ENCODE measurements at places on chromosomes 2 and 18. TPM values are rescaled to one million over a fixed set of nuclear protein-coding genes. Genes with fewer than 3 reads are reported as not detected.

GRCh38 chr2:63993871-63994270 is 25.4 kb downstream of the VPS54 start:
- DNase-seq, result no peak

GRCh38 chr2:220374282-220374681 is 746.9 kb downstream of the SLC4A3 start:
- no peak for DNase-seq

DNA sequence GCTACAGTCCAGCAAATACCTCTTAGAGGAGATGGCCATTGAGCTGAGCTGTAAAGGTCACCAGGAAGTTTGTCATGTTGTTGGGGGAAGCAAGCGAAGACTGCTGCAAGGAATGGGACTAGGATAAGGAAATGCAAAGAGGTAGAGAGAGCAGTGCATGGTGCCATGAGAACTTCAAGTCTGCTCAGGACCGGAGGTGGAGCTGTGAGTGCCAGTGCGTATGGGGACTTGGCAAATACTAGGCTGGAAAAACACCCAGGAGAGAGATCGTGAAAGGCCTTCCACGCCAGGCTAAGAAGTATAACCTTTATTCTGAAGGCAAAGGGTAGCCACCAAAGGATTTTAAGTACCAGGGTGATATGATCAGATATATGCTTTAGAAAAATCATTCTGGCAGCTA is 71.3 kb downstream of the MEIS1 start:
- DNase-seq, result no peak

- DNase-seq, result peak; percentile 92
These were observed 140.0 kb downstream of the MEIS1 start for GRCh38 chr2:66574701-66575624.

CD226 gene
- total RNA-seq, result 1.2 TPM

GRCh38 chr2:80078290-80079036 is 226.1 kb downstream of the LRRTM1 start:
- DNase-seq, result no peak

GRCh38 chr2:208366215-208367127 is 40.1 kb upstream of the PTH2R start:
- DNase-seq, result no peak

ZBTB14 gene
- 16.1 TPM for total RNA-seq

DNA sequence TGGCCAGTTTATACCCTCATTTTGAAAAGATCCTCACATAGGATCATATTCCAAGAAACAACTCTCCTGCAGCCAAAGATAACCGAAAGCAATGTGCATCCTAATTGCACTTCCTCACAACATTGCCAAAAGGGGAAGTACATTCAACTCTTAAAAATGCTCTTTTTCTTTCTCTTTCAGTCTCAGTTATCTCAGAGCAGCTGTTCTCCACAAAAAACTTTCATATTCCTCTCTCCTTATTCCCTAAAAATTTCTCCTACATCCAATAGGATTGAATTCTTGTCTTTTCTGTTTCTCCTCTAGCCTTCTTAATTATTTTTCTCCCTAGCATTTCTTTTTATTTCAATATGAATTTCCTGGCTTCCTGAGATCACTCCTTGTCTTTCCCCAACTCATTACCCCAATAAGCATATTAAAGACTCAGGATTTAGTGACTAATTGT is 7.4 kb upstream of the VRK2 start:
- DNase-seq, result no peak

DNA sequence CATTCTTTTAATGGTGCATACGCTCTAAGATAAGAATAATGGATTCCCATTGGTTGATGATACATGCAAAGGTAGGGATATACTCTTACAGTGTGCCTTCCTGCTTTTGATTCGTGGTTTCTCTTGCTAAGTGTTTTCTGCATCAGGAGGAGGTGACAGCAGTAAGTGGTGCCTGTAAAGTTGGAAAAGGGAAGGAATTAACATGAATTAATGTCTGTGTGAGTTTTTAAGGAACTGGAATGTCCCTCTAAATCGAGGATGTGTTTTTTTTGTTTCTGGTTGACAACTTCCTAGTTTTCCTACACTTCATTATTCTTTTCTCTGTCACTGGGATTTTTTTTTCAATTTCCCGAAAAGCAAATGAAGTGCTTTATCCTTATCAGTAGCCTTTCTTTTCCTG is 54.4 kb downstream of the CRIM1 start:
- DNase-seq, result no peak

- DNase-seq, result no peak
These were observed 16.0 kb upstream of the RGPD4 start for GRCh38 chr2:107810734-107811133.

CYBRD1 gene
- 202 TPM for total RNA-seq

GIGYF2 gene
- total RNA-seq, result 79.5 TPM

Measured in sigmoid colon (tissue), 7 donors.